Ecto neural progenitor cell (in vitro differentiated cells): ENCODE measurements at places on chromosomes 5 and 9.

DNA sequence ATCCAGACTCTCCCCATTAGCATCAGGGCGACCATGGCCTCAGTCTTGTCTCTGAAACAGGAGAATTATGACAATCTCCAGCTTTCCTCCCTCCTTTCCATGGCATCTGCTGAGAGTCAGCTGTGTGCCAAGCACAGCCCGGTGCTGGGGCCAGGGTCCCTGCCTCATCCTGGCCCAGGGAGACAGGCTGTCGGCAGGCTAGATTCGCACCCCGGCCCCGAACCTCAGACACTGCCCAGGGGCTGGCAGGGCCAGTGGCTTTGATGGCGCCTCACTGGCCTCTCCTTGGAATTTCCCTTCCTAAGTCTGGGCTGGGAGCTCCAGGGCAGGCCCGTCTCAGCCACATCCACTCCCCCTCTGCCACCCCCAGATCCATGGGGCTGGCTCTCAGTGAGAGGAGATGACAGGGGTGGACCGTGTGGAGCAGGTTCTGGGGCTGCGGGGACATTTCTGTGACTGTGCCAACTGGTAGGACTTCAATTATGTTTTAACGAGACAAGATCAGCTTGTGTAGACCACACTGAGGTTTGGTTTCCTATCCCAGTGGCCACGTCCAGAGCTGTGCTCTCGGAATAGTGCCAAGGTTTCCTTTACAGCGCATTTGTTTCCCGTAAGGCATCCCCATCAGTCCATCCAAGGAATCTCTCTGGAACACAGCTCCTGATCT, 15.5 kb downstream of the FAM163B start:
- no peak for DNase-seq

- DNase-seq = no peak
These were observed 103.5 kb downstream of the RNF180 start for GRCh38 chr5:64269164-64269563.

DNA sequence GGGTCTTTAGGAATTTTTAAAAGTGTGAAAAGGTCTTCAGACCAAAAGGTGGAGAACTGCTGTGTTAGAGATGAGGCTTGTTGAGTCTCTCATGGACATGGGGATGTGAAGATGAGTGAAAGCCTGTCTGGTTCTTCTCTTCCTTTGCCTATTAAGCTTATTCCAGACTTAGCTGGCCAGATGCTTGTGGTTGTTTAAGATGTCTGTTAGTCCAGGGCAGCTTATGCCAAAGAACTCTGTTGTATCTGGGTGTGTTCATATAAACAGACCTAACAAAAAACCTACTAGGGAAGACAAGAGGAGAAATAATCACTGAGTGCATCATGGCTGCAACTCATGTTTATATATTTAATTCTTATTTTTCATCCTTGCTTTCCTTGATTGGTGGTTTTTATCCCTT, 57.5 kb upstream of the NCS1 start:
- no peak for DNase-seq

- no peak for DNase-seq
These were observed 97.0 kb downstream of the MEF2C start for GRCh38 chr5:88785746-88786565.

DNA sequence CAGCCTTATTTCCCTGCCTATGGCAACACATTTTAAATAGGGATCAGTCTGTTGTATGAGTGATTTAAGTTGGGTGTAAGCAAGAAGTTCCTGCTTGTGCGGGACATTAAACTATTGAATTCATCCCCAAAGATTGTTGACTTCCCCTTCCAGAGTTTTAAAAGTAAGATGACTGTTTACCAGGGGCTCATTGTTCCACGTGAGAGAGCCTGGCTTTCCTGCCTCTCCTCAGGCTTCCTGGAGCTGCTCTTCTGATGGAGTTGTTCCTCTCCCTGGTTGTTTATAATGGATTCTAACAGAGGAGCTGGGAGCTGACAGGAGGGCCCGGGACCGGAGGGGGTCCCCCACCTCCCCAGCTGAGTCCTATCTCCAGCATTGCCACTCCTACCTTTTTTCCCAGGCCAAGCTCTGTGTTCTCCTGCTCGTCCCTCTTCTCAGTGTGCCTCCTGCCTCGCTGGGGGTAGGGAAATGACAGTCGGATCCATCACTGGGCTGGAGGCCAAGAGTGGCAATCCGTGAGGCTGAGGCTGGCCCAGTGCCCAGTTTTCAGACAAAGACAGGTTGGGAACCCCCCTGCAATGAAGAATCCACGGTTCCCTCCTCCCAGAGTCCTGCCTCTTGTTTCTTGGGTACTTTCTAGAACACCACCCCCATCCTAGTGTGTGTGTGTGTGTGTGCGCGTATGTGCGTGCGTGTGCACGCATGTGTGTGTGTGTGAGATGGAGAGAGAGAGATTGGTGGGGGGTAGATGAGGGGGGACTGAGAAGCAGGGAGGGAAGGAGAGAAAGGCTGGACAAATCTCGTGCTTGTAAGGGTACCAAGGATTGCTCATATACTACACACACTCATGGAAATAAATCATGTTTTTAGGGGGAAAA, 123.7 kb upstream of the NFIB start:
- DNase-seq = no peak
